Left forelimb (tissue), 1 donor: ENCODE measurements at places on chromosomes 13 and 19.
A peak's percentile ranks its signal among the peaks of the same experiment; 100 is the strongest.

DNA sequence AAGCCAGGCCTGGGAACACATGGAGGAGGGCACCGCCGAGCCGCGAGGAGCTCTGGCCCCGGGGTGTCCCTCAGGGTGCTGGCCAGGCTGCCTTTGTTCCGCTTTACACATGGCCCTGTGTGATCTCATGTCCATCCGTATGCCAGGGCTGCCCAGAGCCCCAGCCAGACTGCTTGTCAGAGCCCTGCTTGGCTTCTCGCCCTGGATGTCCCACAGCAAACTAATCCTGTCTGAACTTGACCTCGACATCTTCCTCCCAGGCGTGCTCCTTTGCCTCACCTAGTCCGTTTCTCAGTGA is 14.3 kb downstream of the BCKDHA start:
- no peak for DNase-seq

DNA sequence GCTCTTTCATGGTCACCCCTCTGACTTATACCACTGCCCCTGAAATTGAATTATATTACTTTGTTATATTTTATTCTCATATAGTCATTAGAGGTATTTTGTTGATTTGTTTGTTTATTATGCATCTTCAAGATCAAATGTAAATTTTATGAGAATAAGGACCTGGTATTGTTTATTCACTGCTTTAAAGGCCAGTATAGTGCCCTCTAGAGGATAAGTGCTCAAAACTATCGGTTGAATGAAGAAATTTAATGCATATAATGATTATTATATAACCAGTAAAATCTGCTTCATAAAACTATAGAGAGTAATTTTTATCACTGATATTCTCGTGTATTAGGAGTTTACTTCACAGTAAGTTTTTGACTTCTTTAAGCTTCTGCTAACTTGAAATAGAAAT is 1401.9 kb downstream of the SLITRK1 start:
- no peak for DNase-seq

GRCh38 chr19:12647490-12648071 is 19.0 kb downstream of the MAN2B1 start:
- no peak for DNase-seq

- DNase-seq = no peak
Observed at GRCh38 chr13:105904034-105904742, 631.3 kb downstream of the EFNB2 start.

- DNase-seq = no peak
Observed at GRCh38 chr19:48989701-48990291, 3.3 kb downstream of the GYS1 start.

- DNase-seq = no peak
Observed at GRCh38 chr13:60757501-60758215, 360.6 kb downstream of the TDRD3 start.

DNA sequence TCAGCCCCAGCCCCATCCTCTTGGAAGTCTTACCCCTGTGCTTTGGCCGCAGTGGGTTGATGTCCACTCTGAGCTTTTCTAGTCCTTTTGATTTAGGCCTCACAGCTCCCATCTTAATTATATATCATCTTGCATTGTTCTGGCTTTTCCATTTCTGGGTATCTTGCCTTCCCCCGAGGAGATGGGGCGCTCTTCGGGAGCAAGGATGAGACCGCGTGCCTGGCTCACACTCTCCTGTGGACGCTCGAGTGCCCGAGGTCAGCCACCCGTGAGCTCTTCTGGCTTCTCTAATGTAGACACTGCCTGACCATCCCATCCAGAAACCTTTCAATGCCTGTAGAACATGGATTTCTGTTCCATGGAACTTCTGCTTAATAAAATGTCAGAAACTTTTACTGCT is 53.5 kb upstream of the GPR183 start:
- DNase-seq = no peak

- no peak for DNase-seq
Observed at GRCh38 chr13:96181911-96182310, 92.0 kb downstream of the HS6ST3 start.

- no peak for DNase-seq
Observed at GRCh38 chr13:103033999-103034398, 32.2 kb downstream of the SLC10A2 start.

- DNase-seq = no peak
Observed at GRCh38 chr19:31175564-31176348, 173.5 kb downstream of the TSHZ3 start.

DNA sequence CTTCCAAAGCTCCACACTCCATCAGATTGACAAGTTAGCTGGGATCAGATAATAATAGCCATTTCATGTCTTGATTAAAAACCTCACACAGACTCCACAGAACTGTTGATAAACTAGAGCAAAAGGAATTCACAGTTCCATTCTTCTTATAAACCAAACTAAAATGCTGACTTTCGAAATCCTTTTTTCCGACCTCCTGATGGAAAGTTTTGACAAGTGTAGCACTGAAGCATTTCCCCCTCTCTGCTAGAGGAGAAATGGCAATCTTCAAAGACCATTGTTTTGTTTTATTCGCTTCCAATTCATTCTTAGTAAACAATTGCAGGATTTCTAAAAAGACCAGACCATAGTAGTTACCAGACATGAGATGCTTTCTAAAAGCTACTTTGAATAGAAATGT is 58.8 kb downstream of the COL4A2 start:
- no peak for DNase-seq

DNA sequence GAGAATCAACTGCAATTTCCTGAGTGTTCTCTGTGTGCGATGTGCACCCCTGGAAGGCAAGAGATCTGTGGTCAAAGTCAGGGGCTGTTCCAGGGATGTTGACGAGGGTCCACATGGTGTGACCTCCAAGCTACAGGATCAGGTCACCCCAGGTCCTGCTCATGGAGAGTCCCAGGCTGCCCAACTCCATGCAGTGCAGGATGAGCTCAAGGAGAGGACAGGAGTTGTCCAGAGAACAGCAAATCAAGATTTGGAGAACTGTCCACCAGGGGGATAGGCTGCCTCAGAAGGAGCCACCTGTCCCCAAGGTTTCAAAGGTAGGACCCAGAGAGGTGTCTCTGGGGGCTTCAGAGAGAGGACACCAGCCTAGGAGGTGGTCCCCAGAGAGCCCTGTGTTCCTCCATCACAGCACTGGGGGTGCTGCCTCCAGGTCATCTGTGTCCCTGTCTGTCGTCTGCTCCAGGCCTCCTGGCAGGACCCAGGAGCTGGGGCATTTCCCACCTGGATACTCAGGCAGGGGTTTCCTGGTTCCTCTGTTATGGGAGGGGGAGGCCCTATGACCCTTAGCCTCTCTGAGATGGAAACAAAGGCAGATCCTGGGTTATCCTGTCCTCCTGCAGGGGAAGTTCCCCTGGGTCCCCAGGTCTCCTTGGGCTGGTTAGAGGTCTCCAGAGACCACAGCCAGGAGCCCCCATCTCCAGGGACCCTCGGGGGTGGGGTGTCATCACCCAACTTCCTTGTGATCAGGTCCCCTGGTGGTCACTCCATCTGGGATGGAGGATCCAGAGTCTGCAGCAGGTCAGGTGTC is 2.1 kb upstream of the CEACAM7 start:
- DNase-seq = no peak

GRCh38 chr13:111516712-111517640 is 196.5 kb downstream of the TEX29 start:
- DNase-seq = no peak

DNA sequence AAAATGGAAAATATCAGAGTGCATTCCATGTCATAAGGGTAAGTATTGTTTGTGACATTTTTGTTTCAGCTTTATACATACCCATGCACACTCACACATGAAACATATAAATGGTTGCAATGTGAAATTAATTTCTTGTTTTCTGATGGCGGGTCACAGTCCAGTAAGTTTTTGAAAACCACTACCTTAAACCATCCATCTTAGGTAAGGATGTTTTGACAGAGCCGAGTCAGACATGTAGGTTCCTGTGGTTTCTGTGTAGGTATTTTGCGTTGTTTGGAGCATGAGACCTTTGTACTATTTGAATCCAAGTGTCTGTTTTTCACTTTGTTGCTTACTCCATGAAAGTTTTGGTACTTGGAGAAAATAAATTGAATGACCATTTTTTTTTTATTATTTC is 121.7 kb downstream of the B3GLCT start:
- DNase-seq = no peak

DNA sequence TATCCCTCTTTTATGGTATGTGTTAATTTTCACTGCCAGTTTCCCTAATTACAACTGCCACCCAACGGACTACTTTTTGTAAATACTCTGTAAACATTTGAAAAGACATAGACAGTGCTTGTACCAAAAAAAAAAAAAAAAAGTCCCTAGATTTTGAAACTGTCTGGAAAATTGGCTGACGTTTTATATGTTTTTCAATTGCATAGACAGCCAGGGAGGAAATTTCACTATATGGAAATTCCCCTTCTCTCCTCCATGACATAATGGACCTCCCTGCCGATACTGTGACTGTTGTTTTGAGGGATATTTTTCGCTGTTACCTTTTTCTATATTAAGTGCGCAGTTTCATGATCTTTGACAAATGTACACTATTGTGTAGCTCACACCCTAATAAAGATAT is 43.4 kb downstream of the C13orf42 start:
- DNase-seq = no peak

- DNase-seq = no peak
Observed at GRCh38 chr19:41192574-41193429, at the start of gene CYP2S1. Gene CYP2S1, plus strand, starts transcription at chr19:41193219. Its CDS starts 46 bp downstream, at chr19:41193265.

DNA sequence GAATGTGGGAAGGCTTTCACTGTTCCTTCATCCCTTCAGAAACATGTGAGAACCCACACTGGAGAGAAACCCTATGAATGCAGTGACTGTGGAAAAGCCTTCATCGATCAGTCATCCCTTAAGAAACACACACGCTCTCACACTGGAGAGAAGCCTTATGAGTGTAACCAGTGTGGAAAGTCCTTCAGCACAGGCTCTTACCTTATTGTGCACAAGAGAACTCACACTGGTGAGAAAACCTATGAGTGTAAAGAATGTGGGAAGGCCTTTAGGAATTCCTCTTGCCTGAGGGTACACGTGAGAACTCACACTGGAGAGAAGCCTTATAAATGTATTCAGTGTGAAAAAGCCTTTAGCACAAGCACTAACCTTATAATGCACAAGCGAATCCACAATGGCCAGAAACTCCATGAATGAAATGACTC is 18.6 kb downstream of the ZNF177 start:
- no peak for DNase-seq

DNA sequence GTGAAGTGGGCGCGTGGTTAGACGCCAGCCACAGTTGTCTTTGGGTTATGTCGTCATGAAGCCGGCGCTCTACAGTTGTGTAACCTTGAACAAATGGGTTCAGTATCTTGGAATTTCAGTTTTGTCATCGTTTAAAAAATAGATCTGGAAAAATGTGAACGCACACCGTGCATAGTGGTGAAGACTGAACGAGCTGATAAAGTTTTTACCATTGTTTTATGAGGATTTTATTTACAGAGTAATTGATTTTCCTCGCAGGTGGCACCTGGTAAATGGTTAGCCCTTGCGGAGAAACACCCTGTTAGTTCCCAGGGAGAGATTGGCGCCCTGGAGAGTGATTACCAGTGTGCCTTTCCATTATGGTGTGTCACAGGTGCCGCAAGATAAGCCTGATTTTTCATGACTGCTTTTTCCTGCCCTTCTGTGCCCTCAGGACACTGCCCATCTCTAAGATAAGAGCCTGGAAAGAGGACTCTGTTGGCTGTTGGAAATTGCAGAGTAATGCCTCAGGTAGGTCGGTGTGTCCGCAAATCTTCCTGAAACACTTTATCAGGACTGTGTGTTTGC is 577 bp downstream of the ZNF181 start:
- DNase-seq = no peak

DNA sequence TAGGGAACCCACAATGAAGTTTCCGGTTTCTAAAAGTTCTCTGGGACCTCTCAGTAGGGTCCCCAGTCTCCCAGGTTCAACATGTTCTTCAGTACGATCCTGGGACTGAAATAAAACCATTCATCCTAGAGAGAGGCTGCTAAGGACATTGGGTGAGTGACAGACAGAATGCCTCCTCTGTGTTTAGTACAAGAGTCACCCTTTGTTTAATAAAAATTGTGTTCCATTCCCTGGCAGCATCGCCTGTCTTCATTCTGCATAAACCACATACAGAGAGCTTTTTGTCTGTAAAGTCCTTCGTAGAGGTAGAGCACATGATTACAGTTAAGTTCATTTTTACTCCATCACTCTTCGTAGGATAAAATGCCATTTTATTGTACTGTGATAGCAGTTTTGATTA is 95.3 kb upstream of the GPR12 start:
- no peak for DNase-seq

DNA sequence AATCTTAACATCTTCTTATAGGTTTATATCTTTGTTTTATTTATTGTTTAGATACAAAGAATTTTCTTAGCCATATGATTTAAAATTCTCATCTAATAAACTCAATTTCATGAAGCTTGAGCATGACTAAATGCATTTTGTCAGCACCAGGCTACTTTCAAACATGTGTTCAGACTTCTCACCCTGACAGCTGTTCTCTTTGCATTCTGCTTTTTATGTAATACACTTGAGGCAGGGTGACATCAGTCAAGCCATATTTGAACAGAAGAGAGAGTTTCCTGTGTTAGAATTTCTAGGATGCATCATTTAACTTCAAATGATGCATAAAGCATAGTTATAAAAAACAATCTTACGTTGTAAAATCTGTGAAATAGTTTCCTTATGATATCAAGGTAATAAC is 1295.1 kb upstream of the PCDH20 start:
- no peak for DNase-seq

GRCh38 chr19:19651076-19651475 is 7.6 kb upstream of the GMIP start:
- peak; percentile 64 for DNase-seq
